ENCODE measurements at places on chromosomes 6 and 20.

DNA sequence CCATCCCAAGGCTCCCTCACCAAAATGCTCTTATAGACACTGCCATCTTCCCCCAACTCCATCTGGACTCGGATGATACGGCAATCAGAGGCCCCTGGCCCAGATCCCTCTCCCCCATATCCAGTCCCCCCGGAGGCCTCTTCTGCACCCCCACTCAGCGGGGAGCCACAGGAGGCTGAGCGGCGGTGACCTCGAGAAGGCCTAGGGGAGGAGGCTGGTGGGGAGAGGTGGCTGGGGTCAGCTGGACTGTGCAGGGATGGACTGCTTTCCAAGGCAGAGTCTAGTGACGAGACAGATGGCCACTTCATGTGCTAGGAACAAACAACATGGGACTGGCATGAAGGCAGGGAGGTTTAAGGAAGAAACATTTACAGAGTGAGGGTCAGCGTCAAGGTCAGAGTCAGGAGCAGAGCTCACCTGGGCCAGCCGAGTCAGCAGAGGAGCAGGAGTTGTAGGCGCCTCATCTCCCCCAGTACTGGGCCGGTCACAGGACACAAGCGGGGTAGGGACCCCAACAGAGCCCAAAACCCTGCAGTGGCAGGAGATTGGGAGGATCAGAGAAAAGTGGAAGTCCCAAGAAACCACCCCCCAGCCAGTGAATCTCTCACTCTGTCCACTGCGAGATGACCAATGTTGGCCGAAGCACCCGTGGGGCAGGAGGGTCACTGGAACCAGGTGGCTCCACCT is 3.7 kb downstream of the PFDN6 start:
- DNase-seq: no peak

DNA sequence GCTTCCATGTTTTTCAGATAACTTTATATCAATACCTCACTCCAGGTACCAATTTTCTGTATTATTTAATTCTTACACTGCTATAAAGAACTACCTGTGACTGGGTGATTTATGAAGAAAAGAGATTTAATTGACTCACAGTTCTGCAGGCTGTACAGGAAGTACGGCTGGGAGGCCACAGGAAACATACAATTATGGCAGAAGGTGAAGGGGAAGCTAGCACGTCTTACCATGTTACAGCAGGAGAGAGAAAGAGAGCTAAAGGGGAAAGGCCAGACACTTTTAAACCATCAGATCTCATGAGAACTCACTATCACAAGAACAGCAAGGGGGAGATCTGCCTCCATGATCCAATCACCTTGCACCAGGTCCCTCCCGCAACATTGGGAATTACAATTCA is 119.1 kb upstream of the BMP5 start:
- DNase-seq: no peak

DNA sequence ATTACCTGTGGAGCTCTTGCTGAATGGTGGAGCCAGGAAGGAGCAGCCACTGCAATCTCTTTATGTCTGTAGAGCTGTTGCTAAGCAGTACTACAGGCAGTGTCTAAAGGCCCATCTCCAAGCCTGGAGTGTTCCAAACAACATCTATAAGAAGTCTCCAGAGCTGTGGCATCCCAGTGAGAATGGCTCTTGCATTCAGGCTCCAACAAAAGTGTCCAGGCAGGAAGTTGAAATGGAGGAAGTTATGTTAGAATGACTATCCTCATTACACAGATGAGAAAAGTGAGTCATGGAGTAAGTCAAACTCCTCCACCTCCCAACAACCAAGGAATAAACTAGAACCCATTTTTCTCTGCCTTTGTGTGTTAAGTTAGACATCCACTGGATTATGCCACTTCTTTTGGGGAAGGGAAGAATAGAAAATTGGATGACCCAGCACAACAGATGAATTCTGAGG is 288.5 kb upstream of the STXBP5 start:
- DNase-seq: no peak

- DNase-seq: no peak
Measured at GRCh38 chr6:108733706-108734265, 114.4 kb upstream of the ARMC2 start.

DNA sequence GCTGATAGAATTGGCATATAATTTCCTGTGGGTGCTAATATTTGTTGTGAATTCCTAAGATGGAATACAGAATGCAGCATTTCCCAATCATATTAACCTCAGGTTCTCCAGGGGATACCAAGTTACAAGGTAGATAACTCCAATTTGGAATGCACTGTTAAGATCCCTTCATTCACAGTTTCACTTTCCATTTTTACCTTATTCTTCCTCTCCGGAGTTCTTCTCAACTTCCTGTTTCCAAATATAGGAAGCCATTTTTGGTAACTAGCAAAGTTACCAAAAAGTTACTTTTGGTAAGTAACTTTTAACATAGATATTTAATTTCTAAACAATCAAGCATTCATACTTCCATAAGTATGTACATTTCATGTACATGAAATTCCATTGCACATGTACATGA is 63.5 kb upstream of the PHACTR2 start:
- DNase-seq: no peak

DNA sequence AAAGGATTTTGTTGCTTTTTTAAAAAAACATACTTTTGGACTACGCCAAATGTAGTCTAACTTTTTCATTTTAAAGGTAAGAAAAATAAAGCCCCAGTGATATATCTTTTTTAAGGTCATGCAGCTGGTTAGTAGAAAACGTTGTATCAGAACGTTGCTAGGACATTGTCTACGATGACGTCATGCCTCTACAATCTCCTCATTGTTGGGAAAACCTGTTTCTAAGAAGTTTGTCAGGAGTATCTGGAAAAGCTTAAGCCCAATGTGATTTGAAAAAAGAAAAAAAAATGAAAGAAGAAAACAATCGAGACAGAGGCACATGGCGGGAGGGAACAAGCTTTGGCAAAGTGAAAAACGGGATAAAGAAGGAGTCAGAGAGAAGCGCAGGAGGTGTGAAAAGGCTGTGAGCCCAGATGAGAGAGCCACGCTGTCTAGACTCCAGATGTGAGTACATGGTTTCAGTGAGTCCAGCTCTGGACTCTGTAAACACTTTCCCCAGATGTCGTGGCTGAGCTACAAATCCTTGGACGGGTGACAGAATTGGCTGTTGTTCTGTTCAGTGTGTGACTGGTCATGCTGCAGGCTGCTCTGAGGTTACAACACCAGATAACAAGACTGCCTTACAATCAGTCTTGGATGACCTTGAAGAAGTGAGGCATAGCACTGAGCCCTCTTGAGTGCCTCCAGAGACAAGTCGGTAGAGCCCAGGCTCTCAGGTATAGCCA is 656.7 kb upstream of the ID4 start:
- no peak for DNase-seq

GRCh38 chr20:36629719-36630681 is 16.0 kb downstream of the SLA2 start:
- DNase-seq: no peak

- no peak for DNase-seq
Measured at GRCh38 chr6:166691199-166691598, 64.1 kb upstream of the RPS6KA2 start.

- DNase-seq: no peak
Measured at GRCh38 chr6:97405818-97406409, 122.9 kb upstream of the MMS22L start.

GRCh38 chr6:7145885-7146828 is 38.4 kb downstream of the RREB1 start:
- no peak for DNase-seq

DNA sequence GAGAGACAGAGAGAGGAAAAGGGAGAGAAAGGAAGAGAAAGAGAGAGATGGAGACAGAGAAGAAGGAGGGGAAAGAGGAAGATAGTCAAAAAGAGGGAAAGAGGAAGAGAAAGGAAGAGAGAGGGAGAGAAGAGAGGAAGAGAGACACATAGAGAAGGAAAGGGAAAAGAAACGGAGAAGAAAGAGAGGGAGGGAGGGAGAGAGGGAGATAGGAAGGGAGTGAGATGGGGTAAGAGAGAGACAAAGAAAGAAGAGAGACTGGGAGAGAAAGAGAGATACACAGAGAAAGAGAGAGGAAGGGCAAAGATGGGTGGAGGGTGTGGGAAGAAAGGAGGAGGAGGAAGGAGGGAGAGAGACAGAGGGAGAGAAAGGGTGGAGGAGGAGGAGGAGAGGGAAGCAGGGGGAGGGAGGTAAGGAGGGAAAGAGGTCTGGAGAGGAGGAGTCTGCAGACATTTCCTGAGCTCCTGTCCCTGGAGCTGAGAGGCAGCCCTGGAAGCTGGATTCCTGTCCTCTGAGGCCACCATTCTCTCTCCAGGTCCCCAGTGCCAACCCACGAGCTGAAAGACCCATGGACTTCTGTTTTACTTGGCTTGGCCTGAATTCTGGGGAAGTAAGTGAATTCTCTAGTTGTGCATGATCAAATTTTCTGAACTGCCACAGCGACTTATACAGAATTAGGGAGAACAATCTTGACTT is 9.9 kb downstream of the FOXF2 start:
- DNase-seq: no peak

GRCh38 chr6:156877126-156877863 is 100.1 kb downstream of the ARID1B start:
- DNase-seq: no peak

DNA sequence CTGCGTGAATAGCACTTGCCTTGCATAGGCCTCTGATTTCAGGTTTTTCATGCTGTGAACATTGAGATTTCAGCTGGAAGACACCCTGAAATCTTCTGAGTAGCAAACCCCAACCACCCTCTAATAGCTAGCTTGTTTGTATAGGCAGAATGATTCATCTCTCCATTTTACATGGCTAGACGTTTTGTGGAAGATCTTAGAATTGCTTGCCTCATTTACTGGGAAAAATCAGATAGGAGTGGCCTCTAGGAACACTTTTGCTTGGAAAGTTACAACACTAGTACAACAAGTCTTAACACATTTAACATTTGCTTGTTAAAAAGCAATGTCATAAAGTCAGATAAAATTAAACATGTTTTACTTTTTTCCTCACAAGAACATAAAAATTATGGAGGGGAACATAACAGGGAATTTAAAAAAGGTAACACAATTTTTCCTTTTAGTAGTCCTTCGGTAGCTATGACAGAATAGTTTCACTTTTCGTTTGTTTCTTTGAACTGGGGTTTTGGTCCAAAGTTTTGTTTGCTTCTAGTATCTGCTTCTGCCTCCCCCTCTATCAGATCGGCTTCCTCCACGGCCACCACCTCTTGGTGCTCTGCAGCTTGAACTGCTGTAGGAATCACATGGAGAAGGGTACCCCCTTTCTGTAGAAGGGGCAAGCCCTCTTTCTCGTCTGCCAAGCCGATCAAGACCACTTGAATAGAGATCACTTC is 102.2 kb upstream of the PTCHD4 start:
- DNase-seq: no peak

DNA sequence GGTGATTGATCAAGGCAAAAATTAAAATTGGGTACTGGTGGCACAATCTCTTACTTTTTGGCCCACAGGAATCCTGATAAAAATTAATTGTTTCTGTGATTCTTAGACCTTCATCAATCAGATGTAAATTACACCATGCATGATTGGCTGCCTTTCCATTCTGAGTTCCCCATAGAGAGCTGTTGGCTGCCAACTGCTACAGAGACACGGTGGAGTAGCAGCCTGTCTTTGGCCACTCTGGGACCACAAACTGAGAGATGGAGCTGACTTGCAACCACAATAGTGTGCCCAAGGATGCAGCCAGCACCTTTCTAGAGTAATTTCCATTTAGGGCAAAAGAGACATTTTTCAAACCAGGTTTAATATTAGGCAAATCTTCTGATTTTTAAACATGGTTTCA is 274.3 kb upstream of the MMS22L start:
- DNase-seq: no peak

- DNase-seq: no peak
Measured at GRCh38 chr6:139448051-139448649, 73.7 kb upstream of the CITED2 start.

DNA sequence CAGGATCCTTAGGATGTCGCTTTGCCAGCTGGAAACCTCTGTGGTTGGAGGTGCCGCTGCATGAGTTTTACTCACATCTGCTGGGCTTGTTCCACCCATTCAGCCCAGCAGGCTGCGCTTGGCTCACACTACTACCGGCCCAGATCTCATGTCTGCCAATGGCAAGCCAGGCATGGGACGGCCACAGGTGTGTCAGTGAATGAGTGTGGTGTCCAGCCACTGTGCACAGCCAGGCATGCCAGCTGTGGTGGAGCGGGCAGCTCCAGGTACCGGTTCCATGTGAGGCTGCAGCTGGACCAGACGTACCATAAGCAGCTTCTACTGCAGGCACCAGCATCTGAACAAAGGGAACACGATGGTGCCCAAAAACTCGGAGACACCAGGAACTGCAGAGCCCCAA is 33.1 kb upstream of the ASF1A start:
- no peak for DNase-seq
